ENCODE measurements at places on chromosomes 7 and 10.

DNA sequence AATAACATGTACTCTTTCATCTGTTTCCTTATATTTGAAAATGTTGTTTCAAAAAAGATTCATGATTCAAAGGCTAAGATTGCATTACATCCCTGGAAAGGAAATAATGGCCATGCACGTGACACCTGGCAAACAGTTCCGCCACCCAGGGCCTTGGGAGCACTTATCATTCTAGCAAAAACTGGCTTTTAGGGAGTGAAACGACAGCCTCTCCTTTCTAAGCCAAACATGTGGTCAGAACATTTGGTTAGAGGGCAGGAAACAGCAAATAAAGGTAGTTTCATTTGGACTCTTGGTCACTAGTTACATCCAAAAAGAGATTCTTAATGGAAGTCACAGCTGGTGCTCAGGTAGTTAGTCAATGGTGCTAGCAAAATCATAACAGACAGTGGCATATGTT, 83.5 kb downstream of the FAS start:
- peak; percentile 65 for DNase-seq

DNA sequence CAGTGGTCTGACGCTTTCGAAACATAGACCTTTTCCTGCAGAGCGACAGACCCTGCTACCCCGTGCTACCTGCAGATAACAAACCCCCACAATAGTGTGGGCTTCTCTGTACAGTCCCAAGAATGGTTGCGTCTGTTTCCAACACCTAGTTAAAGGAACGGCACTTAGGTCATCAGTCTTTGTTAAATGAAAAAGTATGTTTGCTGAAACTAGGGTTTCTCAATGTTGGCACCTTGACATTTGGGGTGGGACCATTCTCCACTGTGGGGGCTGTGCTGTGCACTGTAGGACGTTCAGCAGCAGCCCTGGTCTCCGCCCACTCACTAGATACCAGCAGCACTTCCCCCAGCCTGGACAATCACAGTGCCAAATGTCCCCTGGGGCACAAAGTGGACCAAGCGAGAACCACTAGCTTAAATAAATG, 13.7 kb downstream of the TECTB start:
- DNase-seq = no peak

DNA sequence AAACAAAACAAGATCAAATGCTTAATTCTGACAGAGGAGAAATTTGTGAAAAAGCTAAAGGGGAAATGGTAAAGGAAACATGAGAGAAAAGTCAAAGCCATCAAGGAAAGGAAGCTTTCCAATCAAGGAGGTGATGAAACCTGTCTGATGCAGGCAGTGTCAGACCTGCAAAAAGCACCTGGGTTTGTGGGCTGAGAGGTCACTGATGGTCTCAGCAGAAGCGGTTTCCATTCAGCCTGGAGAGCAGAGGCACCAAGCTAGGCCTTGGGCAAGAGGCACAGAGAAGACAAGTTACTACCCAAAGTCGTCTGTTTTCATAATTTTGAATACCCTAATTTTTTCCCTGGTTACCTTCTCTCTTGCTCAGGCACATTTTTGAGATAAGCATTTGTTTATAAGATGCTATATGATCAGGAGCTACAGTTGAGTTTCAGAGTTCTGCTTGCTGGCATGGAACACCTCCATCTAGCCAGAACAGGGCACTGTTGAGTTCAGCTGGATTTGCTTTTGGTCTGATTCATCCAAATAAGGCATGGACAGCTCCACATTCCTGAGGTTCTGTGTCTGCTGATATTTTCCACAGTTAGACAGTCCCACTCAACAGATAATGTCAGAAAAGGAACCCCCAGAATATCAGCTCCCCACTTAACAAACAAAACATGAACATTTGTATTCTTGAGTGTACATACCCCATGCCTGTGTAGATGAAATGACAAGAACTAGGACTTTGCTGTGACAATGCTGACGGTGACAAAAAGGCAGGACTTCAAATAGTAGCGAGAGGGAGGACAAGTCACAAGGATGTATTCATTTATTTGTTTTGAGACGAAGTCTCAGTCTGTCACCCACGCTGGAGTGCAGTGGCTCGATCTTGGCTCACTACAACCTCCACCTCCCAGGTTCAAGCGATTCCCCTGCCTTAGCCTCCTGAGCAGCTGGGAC, 4.9 kb upstream of the PPIA start:
- DNase-seq = no peak

GRCh38 chr10:44975431-44976331, 2.9 kb downstream of the DEPP1 start:
- DNase-seq = peak; percentile 49

- DNase-seq = no peak
These were observed 2.3 kb upstream of the SMKR1 start for GRCh38 chr7:129499999-129500398.

Measured in left ventricle myocardium superior (tissue), 1 donor.